Stimulated activated CD4-positive, alpha-beta T cell treated with anti-CD3 and anti-CD28 coated beads, Interleukin-2, amount 100 ng/mL, for 24 hours (primary cell): ENCODE measurements at places on chromosomes 7 and 10.
A peak's percentile ranks its signal among the peaks of the same experiment; 100 is the strongest.

GRCh38 chr10:32744321-32744720 is 213.7 kb downstream of the ITGB1 start:
- no peak for DNase-seq

GRCh38 chr10:5551531-5552375 is 27.0 kb downstream of the CALML3 start:
- peak; percentile 80 for DNase-seq

DNA sequence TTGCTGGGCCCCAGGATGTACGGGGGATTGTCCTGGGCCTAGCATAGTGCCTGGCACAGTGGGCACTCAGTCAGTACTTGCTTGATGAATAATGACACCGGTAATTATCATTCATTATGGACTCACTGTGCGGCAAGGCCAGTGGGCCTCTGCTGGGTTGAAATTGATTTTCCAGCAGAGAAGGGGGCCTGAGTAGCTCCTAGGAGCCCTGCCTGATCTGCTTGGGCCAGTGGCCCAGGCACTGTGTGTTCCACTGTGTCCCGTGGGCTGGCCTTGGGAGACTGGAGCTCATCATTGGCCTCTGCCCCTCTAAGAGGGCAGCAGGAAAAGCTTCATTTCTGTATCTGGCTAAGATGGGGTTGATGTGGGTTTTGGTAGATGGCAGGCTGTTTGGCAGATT is 1.4 kb downstream of the CHST3 start:
- DNase-seq: no peak

GRCh38 chr7:46537191-46537905 is 616.3 kb upstream of the IGFBP3 start:
- no peak for DNase-seq

DNA sequence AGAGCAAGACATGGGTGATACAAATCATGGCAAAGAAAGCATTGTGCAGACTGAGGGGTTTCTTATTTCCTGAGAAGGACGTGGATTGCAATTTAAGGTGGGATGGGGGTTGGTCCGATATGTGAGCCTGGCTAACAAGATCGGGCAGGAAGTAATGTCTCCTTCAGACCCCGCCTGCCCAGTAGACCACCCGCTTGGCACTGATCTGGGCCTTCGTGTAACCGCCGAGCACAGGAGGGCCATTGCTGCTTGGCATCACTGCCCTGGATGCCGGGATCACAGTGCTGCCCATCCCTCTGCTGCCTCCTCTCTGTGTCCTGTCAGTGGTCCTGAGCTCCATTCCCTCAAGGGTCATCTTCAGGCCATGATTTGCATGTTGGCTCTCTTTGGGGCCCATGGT is 214.6 kb upstream of the ZNF32 start:
- DNase-seq: no peak

GRCh38 chr10:7337431-7338171 is 73.2 kb downstream of the SFMBT2 start:
- DNase-seq: no peak

GRCh38 chr7:135509589-135509838 is 388 bp downstream of the CNOT4 start:
- no peak for DNase-seq

DNA sequence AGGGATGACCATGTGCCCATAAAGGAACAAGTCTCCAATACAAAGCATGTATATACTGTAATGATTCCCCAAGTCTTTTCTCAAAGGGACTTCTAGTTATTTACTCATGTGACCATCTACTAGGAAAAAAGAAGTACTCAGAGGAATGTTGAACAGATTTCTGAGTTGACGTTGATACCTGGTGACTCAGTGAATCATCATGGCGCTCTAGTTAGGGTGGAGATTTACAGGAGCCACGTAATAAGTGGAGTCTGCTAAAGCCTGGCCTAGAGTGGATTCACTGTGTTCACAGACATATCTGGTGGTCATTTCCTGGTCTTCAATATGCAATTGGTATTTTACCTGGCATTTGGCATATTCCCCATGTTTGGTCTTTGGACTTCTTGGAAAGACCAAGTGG is 302.2 kb upstream of the CACNA2D1 start:
- no peak for DNase-seq

DNA sequence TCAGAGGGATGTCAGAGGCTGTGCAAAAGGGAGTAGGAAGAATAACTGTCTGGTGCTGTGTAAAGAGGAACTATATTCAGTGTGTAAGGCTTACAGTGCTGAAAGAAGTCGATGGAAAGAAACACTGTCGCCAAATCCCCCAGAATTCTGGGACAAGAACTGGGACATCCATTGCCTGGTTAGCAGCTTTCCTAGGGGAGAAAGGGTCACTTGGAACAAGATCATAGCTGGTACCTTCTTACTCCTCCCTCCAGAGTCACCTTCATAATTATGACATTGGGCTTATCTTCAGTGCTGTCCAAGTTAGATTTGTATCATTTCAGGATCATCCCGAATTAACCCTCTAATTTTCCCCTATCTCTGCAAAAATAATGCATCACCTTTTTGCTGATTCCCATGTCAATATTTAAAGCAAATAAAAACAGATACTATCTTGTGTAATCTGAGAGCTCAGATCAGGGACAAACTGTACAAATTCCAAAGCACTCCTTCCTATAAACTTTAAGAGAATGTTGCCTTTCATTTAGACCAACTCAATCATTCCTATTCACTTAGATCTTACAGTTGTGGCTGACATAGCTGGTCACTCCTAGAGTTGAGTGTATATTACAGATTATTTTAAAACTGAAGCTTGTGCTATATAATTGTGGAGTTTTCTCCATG is 96.5 kb downstream of the DNAH11 start:
- DNase-seq: no peak

DNA sequence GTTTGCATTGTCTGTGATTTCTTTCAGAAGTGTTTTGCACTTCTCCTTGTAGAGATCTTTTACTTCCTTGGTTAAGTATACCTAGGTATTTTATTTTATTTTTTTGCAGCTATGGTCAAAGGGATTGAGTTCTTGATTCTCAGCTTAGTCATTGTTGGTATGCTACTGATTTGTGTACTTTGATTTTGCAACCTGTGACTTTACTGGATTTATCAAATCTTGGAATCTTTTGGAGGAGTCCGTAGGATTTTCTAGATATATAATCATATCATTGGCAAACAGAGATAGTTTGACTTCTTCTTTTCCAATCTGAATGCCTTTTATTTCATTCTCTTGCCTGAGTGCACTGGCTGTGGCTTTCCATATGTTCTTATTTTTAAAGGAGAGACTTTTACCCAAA is 41.9 kb downstream of the CCSER2 start:
- DNase-seq: no peak

DNA sequence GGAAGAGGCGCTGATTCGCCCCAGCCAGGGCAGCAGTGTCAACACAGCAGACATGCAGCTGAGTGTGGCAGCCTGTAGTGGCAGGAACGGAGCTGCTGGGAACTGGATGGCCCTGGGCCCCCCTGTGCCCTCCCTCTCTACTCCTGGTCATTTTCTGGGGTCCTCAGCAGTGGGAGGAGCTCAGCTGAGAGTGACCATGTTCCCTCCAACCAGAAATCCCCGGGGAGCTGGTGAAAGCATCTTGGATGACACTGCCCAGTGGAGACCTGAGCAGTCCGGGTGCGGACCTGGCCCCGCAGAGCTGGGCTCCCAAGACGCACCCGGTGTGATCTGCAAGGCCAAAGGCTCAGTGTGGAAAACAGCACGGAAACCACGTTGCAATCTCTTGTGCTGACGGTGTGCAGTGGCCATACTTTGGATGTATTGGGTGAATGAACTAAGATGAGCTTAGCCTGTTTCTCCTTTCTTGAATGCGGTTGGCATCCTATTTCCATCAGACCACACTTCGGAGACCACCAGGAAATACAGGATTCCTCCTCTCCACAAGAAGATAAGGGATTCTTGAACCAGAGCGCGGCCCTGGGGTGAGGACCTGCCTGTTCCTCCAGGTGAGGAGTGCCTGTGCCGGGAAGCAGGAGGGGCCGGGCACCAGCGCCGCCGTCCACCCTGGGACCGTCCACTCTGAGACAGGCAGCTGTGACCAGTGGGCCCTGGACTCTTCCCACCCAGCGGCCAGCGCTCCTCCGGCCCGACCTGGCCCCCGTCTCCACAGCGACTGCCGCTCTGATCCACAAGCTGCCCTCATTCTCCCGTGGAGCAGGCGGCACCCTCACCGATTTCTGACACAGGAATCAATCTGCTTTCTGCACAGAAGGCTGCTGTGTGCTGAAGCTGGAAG is 93.5 kb upstream of the DIP2C start:
- no peak for DNase-seq

DNA sequence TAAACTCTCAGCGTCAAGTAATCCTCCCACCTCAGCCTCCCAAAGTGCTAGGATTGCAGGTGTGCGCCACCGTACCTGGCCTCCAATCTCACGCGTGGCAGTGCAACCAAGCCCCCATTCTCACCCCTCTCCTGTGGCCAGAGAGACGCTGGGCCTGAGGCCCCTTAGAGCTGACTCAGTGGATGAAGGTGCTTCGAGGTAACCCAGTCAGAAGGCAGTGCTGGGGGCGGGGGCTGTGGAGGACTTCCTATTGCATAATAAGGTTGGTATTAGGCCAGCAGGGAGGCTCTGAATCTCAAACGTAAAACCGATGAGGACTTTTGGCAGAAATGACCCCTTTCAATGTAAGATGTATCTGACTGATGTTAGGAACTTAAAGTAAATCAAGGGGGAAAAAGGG is 229.3 kb downstream of the USP6NL start:
- no peak for DNase-seq

DNA sequence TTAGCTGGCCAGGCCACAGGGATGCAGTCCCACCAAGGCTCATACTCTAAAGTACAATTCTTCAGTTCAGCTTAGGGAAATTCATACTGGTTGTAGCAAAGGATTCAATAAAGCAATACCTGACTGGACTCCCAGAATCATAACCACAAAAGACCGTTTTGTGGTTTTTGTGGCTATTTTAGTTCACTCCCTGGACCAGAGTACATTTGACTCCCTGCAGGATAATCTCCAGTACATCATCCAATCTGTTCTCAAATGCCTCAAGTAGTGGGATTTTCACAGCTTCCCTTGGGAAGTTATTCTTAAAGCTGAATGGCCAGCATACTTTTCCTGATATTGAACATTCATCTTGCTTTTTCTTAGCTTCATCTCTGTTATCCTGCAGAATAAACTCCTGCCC is 29.3 kb upstream of the YAE1 start:
- DNase-seq: no peak

- DNase-seq: no peak
These were observed 81.4 kb downstream of the VWA2 start for GRCh38 chr10:114320249-114321116.

DNA sequence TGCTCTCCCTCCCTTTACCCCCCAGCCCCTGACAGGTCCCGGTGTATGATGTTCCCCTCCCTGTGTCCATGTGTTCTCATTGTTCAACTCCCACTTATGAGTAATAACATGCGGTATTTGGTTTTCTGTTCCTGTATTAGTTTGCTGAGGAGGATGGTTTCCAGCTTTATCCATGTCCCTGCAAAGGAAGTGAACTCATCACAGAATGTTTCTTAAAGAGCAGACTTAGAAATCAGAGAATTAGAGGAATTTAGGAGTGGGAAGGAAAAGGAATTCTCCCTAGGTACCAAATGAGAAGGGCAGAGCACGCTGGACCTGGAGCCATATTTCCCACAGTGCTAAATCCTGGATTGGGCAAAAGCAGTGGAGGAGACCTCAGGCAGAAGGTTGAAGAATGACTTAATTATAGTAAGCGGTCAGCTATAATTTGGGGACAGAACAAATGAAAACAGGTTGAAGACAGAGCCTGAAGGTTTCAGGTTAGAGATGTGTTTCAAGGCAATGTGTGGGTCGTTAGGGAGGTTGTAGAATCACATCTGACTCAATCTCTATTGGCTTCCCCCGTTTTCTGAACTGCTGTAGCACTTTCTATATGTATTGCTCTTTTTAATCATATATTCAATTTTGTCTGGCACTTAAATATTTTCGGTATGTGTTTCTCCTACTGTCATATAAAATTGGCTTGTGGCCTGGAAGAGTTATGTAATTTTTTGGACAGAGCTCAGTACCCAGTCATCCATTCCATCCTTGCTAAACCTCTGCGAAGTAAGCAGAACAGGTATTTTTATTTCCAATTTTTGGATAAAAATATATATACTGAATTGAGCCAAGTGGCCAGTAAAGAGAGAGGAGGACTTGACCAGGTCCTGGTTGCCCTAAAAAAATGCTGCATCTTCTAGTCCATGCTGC is 210.5 kb upstream of the KLF6 start:
- no peak for DNase-seq

DNA sequence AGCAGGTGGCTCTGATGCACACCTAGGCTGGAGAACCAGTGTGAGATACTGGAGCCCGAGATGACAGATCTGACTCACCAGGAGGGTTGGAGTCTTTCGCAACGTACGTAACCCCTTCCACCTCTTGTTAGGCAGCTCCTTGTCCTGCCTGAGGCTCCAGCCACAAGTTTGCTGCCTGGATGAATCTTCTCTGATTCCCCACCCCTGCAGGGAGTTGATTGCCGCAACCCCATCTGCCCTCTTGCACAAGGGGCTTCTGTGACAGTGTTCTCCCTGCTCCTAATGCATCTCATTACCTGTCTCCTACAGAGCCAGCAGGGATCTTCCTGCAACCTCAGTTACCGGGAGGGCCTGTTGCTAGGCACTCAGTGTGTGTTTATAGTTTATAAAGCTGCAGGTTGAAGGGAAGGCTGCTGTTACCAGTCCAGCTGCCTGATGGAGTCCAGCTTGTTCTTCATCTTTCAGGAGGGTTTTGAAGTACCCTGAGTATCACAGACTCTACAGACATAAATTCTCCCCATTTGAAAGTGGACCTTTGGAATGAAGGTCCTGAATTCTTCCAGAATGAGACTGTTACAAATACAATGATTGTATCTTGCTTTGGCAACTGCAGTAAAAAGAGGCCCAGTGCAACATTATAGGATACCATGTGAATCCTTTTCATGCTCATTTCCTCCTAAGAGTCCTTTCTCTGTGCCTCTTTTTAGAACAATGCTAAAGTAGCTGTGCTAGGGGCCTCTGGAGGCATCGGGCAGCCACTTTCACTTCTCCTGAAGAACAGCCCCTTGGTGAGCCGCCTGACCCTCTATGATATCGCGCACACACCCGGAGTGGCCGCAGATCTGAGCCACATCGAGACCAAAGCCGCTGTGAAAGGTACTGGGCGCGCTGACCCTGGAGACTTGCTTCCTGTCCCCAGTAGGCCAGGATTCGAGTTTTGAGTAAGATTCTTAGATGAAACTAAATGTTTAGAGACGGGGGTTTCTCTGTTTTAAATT is 6.5 kb downstream of the MDH2 start:
- DNase-seq: no peak
